ENCODE measurements at places on chromosomes 13 and 19. TPM values are rescaled to one million over a fixed set of nuclear protein-coding genes. Genes with fewer than 3 reads are reported as not detected.

GRCh38 chr13:113157206-113157928, 1.1 kb upstream of the PROZ start:
- DNase-seq: no peak
- H3K4me1 ChIP-seq: peaks cover 21% of the 10 kb centered on the region
- no peaks in the 10 kb centered on the region for H3K36me3 ChIP-seq
- no peaks in the 10 kb centered on the region for H3K27me3 ChIP-seq
- no peak overlapping the region for H3K27ac ChIP-seq

GRCh38 chr13:25908366-25908765, 143.4 kb downstream of the SHISA2 start:
- H3K27me3 ChIP-seq: no peaks in the 10 kb centered on the region
- no peak for DNase-seq
- no peak overlapping the region for H3K27ac ChIP-seq
- no peak overlapping the region for H3K4me3 ChIP-seq
- H3K36me3 ChIP-seq: no peaks in the 10 kb centered on the region

- no peak overlapping the region for H3K27ac ChIP-seq
- H3K4me3 ChIP-seq: no peak overlapping the region
- peaks cover 11% of the 10 kb centered on the region for H3K36me3 ChIP-seq
- no peaks in the 10 kb centered on the region for H3K4me1 ChIP-seq
These were observed 12.2 kb upstream of the C19orf33 start for GRCh38 chr19:38291855-38292254.

DNA sequence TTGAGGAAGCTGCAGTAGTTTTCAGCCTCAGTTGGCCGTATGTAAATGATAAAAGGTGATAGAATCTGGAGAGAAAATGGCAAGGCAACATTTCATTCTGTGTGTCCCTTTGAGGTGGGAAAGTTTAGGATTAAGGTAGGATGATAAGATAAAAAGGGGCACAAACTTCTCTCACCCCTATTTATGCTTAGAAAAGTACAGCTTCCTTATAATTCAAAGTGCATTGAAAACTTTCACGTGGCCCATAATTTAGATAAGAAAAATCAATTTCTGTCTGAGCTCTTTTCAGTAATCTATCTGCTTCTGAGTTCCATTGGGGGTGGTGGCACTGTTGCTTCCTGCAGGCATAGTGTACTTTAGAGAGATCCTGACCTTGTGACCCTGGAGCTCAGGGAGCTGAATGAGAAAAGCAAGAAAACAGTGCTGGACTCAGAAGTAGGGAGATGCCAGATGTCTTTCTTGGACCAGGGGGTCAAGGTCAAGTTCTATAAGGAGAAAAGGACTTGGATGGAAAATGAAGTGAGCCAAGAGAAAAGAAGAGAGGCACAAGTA, 187.3 kb downstream of the NDFIP2 start:
- DNase-seq: no peak
- H3K4me1 ChIP-seq: no peaks in the 10 kb centered on the region
- no peak overlapping the region for H3K27ac ChIP-seq
- no peaks in the 10 kb centered on the region for H3K36me3 ChIP-seq
- H3K27me3 ChIP-seq: no peaks in the 10 kb centered on the region

GRCh38 chr19:29013325-29013724, 199.6 kb downstream of the UQCRFS1 start:
- H3K27ac ChIP-seq: no peak overlapping the region
- H3K4me3 ChIP-seq: no peak overlapping the region
- no peaks in the 10 kb centered on the region for H3K36me3 ChIP-seq
- no peaks in the 10 kb centered on the region for H3K27me3 ChIP-seq
- DNase-seq: no peak

GRCh38 chr13:95535243-95535642, 17.3 kb upstream of the CLDN10 start:
- no peaks in the 10 kb centered on the region for H3K27me3 ChIP-seq
- DNase-seq: no peak
- H3K4me1 ChIP-seq: no peaks in the 10 kb centered on the region
- no peak overlapping the region for H3K27ac ChIP-seq
- no peaks in the 10 kb centered on the region for H3K36me3 ChIP-seq
- H3K4me3 ChIP-seq: no peak overlapping the region

GRCh38 chr19:1064661-1065605, 2.0 kb upstream of the ARHGAP45 start:
- H3K27ac ChIP-seq: peak overlapping the region; percentile 77
- no peaks in the 10 kb centered on the region for H3K36me3 ChIP-seq
- peak; percentile 89 for DNase-seq
- no peaks in the 10 kb centered on the region for H3K27me3 ChIP-seq
- H3K4me3 ChIP-seq: peak overlapping the region; percentile 61

GRCh38 chr19:51668216-51668615, 21.6 kb upstream of the SIGLEC14 start:
- H3K4me1 ChIP-seq: no peaks in the 10 kb centered on the region
- H3K27ac ChIP-seq: no peak overlapping the region
- no peak for DNase-seq
- H3K27me3 ChIP-seq: no peaks in the 10 kb centered on the region
- no peaks in the 10 kb centered on the region for H3K36me3 ChIP-seq

DNA sequence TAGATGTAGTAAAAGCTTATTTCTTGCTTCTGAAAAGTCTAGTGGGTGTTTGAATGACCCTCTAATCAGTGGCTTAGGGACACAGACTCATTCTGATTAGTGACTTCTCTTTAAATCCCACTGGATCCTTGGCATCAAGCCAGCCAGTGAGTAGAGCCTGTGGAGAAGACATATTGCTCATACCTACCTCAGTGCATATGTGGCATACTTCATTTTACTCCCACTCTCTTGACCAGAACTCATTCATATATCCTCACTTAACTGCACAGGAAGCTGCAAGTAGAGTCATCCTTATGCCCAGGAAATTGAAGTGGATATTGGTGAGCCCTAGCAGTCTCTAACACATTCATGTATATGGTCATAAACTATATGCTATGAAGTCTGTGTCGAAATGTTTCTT, 148.3 kb downstream of the PDS5B start:
- H3K36me3 ChIP-seq: no peaks in the 10 kb centered on the region
- no peak for DNase-seq
- H3K4me3 ChIP-seq: no peak overlapping the region
- H3K27me3 ChIP-seq: no peaks in the 10 kb centered on the region
- H3K4me1 ChIP-seq: peaks cover 26% of the 10 kb centered on the region

- H3K27me3 ChIP-seq: no peaks in the 10 kb centered on the region
- peaks cover 16% of the 10 kb centered on the region for H3K4me1 ChIP-seq
- H3K4me3 ChIP-seq: no peak overlapping the region
- H3K36me3 ChIP-seq: no peaks in the 10 kb centered on the region
These were observed 83.1 kb downstream of the ALOX5AP start for GRCh38 chr13:30818323-30818960.

- no peaks in the 10 kb centered on the region for H3K4me1 ChIP-seq
- H3K4me3 ChIP-seq: no peak overlapping the region
- DNase-seq: peak; percentile 25
These were observed 49.1 kb upstream of the UBAC2 start for GRCh38 chr13:99151516-99151915.

- no peak overlapping the region for H3K27ac ChIP-seq
- no peak overlapping the region for H3K4me3 ChIP-seq
- H3K4me1 ChIP-seq: no peaks in the 10 kb centered on the region
- no peaks in the 10 kb centered on the region for H3K27me3 ChIP-seq
- peak; percentile 63 for DNase-seq
These were observed 20.4 kb downstream of the MISP start for GRCh38 chr19:771332-771785.

- no peaks in the 10 kb centered on the region for H3K4me1 ChIP-seq
- DNase-seq: peak; percentile 78
- H3K36me3 ChIP-seq: 0 out of 2 replicates have a peak, but pooled peaks cover under 1% of the 10 kb centered on the region
- no peaks in the 10 kb centered on the region for H3K27me3 ChIP-seq
These were observed 82.9 kb upstream of the C1QTNF9B start for GRCh38 chr13:23980160-23980551.

DNA sequence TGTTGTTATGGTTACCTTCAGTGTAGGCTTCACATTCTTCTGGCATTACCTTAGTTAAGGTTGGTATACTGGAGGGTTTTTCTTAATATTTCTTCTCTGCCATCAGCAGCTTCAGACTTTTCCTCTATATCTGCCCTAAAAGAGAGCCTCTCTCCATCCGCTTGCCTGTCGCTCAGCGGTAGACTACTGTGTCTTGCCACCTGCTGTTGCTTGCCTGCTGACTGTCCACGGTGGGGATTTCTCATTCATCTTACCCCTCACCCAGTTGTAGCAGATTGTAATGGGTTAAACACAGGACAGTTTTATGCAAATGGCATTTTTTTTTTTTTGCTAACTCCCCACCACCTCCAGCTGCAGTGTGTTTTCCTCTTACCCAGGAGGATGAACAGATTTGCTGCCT, 577.2 kb downstream of the SLITRK5 start:
- H3K4me3 ChIP-seq: no peak overlapping the region
- H3K27me3 ChIP-seq: no peaks in the 10 kb centered on the region
- H3K4me1 ChIP-seq: no peaks in the 10 kb centered on the region
- H3K36me3 ChIP-seq: no peaks in the 10 kb centered on the region
- DNase-seq: no peak

DNA sequence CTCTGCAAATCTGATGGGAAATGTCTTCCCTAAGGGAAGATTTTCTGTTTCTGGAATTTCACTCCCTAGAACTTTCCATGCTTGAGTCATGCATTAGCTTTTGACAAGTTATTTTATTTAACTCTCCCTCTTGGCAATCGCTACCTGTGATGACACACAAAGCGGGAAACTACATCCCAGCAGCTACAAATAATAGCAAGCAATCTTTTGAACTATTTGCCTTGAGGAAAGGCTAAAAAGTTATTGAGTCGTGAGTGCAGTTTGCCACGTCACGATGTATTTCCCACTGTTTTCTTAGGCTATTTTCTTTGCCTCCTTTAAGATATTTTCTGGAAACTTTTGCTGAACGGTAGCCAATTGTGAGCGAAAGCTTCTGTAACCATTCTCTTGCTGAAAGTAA, 353.3 kb upstream of the HTR2A start:
- no peaks in the 10 kb centered on the region for H3K36me3 ChIP-seq
- H3K4me1 ChIP-seq: no peaks in the 10 kb centered on the region
- H3K4me3 ChIP-seq: no peak overlapping the region
- H3K27me3 ChIP-seq: no peaks in the 10 kb centered on the region

GRCh38 chr13:20702915-20703779, at the start of gene IL17D:
Gene IL17D (plus strand): TSS chr13:20703699. CDS start chr13:20704002, 303 bp downstream.
- H3K36me3 ChIP-seq: no peaks in the 10 kb centered on the region
- peak within 1 kb of the TSS; percentile 92 for H3K4me3 ChIP-seq
- H3K4me1 ChIP-seq: peaks cover 15% of the 10 kb centered on the region
- H3K27me3 ChIP-seq: no peaks in the 10 kb centered on the region

DNA sequence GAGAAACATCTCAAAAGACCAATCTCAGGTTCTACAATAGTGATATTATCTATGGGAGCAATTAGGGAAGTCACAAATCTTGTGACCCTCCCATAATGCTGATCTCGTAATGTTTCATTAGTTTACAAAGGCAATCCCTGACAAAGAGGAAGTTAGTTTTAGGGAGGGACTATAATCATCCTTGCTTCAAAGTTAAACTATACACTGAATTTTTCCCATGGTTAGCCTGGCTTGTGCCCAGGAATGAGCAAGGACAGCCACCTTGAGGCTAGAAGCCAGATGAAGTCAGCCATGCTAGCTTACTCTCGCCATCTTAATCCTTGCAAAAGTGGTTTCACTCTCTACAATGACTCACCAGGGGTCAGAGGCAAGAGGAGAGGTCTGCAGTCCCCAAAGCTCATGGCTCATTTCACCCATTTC, 5.4 kb downstream of the CEACAM3 start:
- peaks cover 15% of the 10 kb centered on the region for H3K4me1 ChIP-seq
- no peak overlapping the region for H3K27ac ChIP-seq
- H3K4me3 ChIP-seq: no peak overlapping the region
- no peak for DNase-seq
- H3K36me3 ChIP-seq: no peaks in the 10 kb centered on the region

DNA sequence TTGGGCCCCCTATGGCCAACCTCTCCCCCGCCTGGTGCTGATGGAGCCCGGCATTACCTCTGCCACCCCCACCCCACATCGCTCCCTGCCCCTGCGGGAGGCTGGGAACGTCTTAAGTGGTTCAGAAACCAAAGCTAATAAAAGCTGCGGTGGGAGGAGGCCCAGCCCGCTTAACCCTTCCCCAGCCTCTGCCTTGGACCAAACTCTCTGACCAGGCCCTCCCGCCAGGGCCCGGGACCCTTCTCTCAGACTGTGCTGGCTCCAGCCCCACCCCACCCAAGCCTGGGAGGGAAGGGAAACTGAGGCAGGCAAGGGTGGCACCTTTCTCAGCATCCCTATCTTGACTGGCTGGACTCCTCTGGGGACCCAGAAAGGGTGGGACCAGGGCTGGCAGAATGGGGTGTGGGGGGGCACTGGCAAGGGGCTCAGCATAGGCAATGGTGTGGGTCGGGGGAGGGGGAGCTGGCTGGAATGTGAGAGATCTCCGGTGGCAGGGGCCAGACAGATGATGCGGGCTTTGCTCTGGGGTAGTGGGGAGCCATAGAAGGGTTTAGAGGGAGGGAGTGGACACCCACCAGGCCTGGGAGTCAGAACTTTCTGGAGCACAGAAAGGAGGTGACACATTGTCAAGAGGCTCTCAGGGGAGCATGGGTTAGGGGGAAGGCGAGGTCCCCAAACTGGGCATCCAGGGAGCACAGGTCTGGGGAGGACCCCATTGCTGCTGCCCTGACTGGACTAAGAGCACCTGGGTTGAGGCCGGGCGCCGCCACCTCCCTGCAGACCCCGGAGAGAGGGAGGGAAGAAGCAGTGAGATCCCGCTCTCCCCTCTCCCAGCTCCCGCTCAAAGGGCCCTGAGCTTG, 21.9 kb downstream of the SMIM24 start:
- no peaks in the 10 kb centered on the region for H3K36me3 ChIP-seq
- 0 out of 2 replicates have a peak, but pooled peaks cover 5% of the 10 kb centered on the region for H3K4me1 ChIP-seq
- H3K27ac ChIP-seq: no peak overlapping the region
- no peak overlapping the region for H3K4me3 ChIP-seq
- DNase-seq: no peak
- H3K27me3 ChIP-seq: no peaks in the 10 kb centered on the region

- H3K36me3 ChIP-seq: no peaks in the 10 kb centered on the region
- DNase-seq: no peak
- no peaks in the 10 kb centered on the region for H3K27me3 ChIP-seq
- H3K4me1 ChIP-seq: peaks cover 6% of the 10 kb centered on the region
- no peak overlapping the region for H3K4me3 ChIP-seq
These were observed 33.0 kb downstream of the GPX4 start for GRCh38 chr19:1136621-1137317.

DNA sequence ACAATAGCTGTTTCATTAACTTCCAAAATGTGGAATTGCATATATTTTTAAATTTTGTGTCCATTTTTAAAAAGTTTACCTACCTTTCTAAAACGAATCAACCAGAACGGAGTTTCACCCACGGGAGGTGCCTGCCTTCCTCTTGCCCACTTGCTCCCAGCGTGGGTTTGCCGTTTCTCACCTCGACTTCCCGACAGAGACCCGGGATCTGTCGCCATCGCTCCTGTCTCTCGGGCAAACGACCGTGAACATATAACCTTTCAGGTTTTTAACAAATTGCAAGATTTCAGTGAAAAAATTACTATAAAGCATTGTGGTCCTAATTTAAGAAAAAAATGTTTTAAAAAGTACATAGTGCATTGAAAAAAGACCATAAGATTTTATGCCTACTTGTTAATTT, 4.2 kb downstream of the TMEM255B start:
- no peaks in the 10 kb centered on the region for H3K27me3 ChIP-seq
- H3K4me1 ChIP-seq: 0 out of 2 replicates have a peak, but pooled peaks cover 4% of the 10 kb centered on the region
- no peak for DNase-seq
- H3K36me3 ChIP-seq: peaks cover 1% of the 10 kb centered on the region

- no peak overlapping the region for H3K4me3 ChIP-seq
- no peak overlapping the region for H3K27ac ChIP-seq
- no peaks in the 10 kb centered on the region for H3K4me1 ChIP-seq
- no peaks in the 10 kb centered on the region for H3K27me3 ChIP-seq
- no peaks in the 10 kb centered on the region for H3K36me3 ChIP-seq
These were observed 37.3 kb downstream of the ITGBL1 start for GRCh38 chr13:101489643-101490405.

RAD23A gene
- total RNA-seq: 102 TPM

MUC16 gene
- total RNA-seq: 0.05 TPM

ZNF225 gene
- total RNA-seq: 4.3 TPM

FUT1 gene
- 26.1 TPM for total RNA-seq

PSPN gene
- 2.9 TPM for total RNA-seq

CLEC11A gene
- total RNA-seq: 1.1 TPM

GPR12 gene
- not detected for total RNA-seq

CBLC gene
- 43.6 TPM for total RNA-seq

Measured in Caco-2 (cell line).